ENCODE measurements at places on chromosomes 3 and 15.

DNA sequence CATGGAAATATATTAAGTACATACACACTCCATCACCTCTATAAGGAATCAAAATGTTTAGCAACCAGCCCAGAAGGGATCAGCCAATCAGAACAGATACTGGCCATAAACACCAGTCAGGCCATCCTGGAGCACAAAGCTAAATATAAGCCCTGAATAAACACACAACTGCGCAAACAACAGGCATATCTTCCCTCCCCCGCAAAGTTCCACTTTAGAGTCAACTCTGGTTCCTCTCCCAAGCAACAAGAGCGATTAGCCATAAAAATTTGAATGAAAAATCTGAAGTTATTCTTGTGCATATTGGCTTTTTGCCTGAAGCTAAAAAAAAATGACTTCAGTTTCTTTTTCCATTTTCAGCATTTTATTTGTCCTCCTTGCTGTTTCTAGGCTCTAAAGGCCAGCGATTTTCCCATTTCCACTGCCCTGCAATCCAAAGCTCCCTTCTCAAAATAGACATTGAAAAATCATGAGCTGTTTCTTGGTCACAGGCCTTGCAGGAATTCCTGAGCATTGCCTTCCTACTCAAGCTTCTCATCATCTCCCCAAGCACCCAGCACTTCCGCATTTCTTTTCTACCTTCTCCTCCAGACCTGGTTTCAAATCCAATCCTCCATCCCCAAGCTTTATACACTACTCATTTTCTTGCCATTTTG, 247.9 kb downstream of the ZMAT3 start:
- DNase-seq = no peak

DNA sequence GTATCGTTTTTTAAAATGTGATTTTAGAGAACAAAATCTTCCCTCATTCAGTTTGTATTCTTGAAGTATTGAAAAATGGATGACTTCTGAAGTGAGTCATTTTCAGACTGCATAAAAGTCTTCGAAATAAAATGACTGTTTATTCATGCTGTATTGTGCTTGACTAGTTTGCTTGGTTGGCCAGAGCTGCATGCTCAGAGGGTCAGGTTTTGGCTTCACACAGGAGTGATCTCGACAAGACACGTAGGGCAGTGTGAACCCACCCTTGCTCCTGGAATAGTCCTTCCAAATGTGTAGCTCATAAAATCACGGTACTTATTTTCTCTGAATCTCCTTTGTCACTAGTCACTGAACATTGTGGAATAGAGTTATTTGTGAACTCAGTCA, 73.3 kb downstream of the FNDC3B start:
- DNase-seq = no peak

DNA sequence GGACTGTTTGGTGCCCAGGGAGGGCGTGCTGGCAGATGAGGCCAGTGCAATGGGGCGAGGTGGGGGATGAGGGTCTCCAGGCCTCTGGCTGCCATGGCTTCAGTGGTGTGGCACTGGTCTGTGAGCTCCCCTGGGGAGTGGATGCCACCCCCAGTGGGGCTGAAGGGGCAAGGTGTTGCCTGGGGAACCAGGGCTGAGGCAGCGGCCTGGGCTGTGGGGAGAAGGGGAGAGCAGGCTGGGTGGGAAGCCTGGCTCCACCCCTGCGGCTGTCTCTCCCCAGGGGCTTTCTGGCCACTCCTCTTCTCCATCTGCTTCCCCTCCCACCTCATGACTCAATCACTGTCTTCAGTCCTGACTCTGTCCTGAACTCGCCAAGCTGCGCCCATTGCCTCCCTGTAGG, 88.4 kb upstream of the TLE3 start:
- no peak for DNase-seq

DNA sequence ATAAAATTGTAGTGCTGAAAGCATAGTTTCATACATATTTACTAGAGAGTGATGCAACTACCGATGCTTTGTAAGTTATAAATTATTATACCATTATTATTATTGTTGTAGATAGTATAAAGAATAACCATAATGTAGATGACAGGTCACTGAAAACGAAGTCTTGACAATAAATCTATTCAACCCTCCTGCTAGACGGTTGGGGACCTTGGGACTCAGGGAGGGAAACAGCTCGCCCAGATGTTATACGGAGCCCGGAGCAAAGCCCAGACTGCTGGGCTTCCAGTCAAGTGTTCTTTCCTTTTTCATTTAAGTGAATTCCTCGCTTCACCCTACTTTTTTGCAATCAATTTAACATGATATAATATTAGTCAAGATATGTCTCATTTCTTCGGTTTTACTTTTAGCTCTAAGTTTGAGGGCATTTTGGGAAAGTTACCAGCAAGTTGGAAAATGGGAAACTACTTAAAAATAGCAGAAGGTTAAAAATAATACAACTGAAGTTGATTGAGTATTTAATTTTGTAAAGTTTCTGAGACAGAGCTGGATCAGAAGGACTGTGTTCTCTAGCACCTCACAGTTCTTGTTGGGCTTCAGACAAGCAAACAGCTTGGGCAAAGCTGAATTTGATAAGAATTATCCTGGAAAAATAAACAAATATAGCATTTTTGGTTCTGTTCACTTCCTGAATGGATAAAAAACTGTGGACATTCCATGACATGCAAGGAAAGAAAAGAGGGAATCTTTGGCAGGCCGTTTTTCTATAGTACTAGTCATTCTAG, 173.4 kb upstream of the TP63 start:
- no peak for DNase-seq
